Omental fat pad (tissue), 4 donors: ENCODE measurements at places on chromosomes 6 and 20.

DNA sequence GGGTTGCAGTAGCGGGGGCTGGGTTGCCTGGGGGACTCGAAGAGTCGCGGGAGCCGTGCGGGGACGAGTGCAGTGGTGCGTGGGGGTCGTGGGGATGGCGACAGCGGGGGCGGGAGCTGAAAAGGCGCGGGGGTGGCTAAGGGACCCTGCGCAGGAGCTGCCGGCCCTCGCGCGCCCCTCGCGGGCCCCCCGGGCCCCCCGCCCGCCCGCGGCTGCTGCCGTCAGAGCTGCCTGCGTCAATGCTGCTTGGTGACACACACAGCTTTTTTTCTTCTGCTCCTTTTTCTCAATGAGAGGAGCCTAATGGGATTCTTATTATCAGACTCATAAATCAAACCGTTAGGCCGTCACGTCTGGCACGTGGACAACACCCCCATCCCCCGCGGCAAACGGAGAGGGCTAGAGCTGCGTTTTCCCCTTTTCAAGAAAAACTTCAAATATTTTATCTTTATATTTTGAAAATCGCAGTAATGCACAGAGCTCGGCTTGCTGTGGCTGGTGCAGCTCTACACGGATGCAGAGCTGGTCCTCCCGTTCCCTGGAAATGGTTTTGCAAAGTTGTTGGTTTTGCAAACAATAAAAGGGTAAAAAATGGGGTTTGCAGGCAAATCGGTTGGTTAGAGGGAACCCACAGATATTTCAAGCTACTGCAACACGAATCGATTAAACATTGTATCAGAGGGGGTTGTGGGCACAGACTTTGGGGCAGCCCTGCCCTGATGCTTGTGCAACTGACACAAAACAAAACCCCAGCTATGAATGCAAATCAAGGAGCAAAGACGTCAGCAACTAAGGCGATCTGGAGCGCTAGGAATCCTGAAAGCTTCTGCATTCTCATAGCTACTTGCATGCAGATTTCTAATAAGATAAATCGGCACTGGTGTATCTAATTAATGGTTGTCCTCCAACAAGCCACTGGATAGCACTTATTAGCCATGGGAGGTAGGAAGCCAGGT, 161.4 kb downstream of the TBXT start:
- DNase-seq, result no peak

GRCh38 chr20:31723069-31723318, 326 bp upstream of the BCL2L1 start:
- no peak for DNase-seq

GRCh38 chr20:44445742-44446710, 29.6 kb upstream of the TTPAL start:
- no peak for DNase-seq

- DNase-seq, result no peak
These were observed 2.7 kb downstream of the TOX2 start for GRCh38 chr20:43917380-43917779.
